ENCODE measurements at places on chromosomes 7 and 10.

GRCh38 chr7:979886-980571 is 3.0 kb upstream of the CYP2W1 start:
- DNase-seq: no peak

GRCh38 chr7:50793947-50794570 is 11.4 kb upstream of the GRB10 start:
- no peak for DNase-seq

- DNase-seq: no peak
Observed at GRCh38 chr7:75876126-75876881, 2.5 kb upstream of the RHBDD2 start.

DNA sequence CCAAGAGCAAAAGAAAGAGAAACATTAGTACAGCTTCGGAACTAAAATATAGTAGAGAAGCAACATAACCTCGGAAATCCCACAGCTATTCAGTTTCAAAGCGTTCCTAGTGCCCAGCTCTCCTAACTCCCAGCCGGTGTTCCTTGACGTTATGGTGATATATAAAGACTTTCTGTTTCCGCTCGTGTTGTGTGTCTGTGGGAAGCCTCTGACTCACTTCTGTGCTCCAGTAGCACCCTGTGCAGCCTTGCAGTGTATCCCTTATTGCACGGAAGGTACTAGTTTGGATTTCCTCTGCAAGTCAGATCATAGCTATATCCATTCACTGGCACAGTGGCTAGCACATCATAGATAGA is 535 bp downstream of the ASAH2B start:
- peak; percentile 18 for DNase-seq

DNA sequence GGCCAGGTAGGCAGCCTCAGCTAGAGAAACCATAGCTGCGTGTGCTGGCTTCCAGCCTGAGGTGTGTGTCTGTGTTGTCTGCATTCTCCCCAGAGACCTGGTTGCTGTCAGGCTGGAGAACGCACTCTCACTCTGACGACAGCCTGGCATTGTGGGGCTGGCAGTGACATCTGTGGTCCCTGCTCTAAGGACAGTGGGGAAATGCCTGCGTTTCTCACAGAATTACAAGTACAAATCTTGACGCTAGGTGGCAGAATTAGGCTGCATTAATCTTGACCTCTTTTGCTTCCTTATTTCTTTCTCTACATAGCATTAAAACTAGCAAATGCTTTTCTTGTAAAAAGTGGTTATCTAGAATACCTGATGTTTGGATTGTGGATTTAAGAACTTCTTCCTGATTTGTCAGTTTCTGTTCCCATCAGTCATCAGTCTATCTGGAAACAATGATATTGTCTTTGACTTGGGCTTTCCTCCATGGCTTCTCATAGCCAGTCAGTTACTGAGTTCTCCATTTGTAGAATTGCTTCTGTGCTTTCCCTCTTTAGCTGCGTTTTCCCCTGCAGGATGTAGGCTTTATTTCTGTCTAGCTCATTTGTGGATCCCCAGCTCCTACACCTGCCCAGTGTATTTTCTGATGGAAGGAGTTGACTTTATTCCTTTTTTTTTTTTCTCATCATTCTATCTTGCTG is 86.0 kb downstream of the FANK1 start:
- DNase-seq: peak; percentile 21

- no peak for DNase-seq
Observed at GRCh38 chr10:79262131-79262530, 85.1 kb upstream of the PPIF start.

DNA sequence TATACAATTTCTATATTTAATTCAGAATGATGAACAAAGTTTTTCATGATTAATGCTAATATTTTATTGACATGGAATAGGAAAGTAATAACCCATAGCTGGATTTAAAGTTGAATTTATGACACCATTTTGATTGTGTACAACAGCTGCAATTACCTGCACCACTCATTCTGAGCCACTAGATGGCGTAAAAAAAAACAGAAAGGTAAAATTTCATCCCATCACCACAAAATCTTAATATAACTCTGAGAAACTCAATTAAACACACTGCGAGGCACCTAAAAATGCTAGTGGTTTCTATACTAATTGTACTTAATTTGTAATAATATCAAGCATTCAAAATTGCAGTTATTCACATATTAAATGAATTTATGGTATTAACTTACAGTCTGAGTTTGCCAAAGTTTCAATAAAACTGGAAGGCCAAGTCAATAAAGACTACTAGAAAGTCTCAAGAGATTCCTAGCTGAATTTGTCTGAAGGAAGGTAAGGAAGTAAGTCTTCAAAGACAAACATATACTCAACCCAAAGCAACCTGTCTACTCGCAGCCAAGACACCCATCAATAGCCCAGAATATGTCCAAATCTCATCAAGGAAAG is 182.5 kb downstream of the SKAP2 start:
- DNase-seq: peak; percentile 47

- DNase-seq: no peak
Observed at GRCh38 chr10:6059506-6059905, 2.7 kb downstream of the IL2RA start.

DNA sequence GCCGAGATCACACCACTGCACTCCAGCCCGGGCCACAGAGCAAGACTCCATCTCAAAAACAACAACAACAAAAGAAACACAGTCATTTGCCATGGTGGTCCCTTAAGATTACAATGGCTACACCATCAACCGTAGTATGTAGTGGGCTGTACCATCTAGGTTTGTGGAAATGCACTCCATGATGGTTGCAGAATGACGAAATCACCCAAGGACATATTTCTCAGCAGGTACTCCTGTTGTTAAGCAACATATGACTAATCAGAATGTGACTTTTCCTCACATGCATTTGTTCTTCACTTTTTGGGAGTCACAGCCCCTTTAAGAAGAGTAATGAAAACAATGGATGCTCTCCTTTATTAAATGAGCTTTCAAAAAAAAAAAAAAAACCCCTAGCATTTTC is 11.0 kb downstream of the SVIL start:
- DNase-seq: no peak

DNA sequence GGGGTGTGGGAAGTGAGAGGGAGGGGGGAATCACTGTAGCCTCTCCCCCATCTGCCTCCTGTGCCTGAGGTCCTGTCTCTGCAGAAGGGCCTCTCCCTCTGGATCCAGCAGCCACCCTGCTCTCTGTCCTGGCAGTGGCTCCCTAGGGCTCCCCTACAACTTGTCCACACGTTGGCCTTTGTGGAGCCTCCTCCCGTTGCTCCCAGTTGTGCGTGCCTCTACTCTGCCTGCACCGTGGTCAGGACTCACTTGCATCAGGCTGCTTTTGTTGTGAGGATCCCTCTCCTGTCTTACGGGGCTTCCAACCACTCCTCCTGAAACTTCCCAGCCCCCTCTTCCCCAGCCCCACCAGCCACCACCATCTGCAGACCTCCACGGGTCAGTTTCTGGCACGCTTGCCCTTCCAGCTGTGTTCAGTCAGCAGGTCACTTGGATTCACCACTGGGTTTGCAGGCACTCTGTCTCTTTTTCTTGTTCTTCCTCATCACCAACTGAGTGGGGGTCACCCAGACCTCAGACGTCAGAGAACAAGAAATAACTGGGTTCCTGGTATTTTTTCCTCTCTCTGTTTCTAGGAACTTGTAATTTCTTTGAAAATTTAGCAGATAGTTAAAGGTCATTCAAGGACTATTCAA is 62.3 kb downstream of the RAMP3 start:
- DNase-seq: no peak

- DNase-seq: no peak
Observed at GRCh38 chr7:64998865-64999164, 7.7 kb downstream of the ERV3-1 start.

- no peak for DNase-seq
Observed at GRCh38 chr10:81953420-81953819, 78.4 kb downstream of the NRG3 start.

DNA sequence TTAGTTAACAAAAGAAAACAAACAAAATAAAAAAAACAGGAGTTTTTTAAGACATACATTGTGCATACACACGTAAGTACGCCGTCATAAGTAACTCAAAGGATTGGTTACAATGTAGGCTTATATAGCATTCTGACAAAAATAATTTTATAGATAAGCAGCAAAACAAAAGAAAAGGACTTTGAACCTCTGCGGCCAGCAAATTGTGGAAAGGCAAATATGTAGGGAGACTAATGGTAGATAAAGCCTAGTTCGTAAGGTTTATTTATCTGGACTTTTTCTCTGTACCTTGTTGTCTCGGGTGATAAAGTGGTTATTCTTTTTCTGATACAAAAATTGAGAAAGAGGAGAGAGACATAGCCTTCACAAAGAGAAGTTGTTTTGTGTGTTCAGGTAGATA is 891.9 kb downstream of the CNTNAP2 start:
- no peak for DNase-seq

DNA sequence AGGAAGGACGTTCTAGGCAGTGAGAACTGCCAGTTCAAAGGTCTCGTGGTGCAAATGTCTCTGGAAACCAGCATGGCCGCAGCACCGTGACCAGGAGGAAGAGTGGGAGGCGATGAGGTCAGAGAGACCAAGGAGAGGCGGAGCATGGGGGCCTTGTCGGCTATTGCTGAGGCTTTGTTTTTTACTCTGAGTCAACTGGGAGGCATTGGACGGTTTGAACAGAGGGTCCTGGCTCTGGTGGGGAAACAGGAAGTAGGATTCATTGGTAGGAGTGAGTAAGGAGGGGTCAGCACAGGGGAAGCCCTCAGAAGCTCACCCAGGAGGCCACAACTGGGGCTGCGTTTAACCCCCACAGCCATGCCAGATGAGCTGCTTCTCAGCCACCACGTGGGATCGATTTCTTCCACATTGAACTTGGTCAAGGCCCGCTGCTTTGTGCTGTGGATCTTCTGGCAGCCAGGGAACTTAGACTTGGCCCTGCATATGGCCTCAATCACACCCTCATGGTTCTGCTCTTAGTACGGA is 22.2 kb upstream of the SH2B2 start:
- no peak for DNase-seq

- DNase-seq: no peak
Observed at GRCh38 chr7:102983602-102984001, 70.8 kb downstream of the LRRC17 start.

DNA sequence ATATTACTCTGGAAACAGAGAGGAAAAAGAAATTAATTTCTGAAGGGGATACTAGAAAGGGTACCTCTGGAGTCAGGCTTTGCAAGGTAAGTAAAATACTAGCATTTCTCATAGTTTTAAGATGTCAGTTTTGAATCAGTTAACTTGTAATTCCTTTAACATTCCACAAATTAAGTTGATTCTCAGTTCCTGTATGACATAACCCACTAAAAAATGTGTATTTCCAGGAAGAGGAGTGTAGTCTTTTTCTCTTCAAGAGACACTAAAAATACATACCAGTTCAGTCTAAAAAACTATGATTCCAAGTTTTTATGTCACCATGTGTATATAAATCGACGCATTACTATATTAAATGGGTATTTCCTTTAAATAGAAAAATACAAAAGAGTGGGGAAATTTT is 113.2 kb downstream of the CDK6 start:
- no peak for DNase-seq

- DNase-seq: no peak
Observed at GRCh38 chr10:24762161-24762924, 38.7 kb upstream of the ARHGAP21 start.

DNA sequence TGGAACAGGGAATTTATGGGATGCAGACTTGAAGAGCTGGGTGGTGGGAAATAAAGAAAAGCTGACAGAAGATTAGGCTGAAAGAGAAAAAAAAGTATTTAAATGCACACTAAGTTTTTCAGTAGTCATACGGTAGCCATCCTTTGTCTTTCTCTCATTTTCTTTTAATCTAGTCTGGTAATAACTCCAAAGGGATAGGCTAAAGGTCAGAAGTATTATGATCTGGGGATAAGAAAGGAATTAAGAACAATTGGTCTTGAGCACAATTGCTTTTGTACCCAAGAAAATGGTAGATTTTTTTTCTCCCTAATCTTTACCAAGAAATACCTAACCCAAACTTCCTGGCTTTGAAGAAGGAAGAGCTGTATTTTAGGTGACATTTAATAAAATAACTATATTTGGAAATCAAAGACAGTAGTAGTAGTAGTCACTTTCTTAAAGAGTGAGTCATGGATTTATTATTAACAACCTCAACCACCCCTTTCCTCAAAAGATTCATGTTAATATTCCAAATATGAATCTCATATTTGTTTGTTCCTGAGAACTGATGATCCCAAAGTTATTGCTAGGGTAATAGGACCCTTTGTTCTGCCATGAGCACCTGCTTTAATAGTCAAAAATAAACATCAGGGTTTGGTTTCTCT is 120.2 kb upstream of the ODAD2 start:
- no peak for DNase-seq

GRCh38 chr10:119101366-119102098 is 2.4 kb upstream of the DENND10 start:
- DNase-seq: no peak

- peak; percentile 8 for DNase-seq
Observed at GRCh38 chr7:151315038-151315655, 26.5 kb upstream of the NUB1 start.

GRCh38 chr10:12414278-12414989 is 65.1 kb downstream of the CAMK1D start:
- no peak for DNase-seq

DNA sequence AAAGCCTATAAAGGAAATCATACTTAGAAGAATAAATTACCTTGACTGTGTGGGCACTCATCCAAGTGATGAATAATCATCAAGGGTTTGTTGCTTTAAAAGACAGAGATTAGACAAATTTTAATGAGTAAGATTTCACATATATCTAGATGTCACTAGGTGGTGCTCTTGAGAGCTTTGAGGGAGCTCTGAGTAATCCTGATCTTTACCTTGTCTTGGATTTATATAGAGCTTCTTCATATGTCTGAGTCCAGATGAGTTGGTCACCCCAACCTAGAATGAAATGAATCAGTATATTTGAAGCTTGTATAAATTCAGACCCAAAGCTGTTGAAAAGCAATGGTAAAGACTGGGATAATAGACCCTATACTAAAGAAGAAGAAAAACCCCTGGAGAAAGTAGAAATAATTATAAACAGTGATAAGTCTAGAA is 3.7 kb downstream of the AGR2 start:
- DNase-seq: peak; percentile 59

DNA sequence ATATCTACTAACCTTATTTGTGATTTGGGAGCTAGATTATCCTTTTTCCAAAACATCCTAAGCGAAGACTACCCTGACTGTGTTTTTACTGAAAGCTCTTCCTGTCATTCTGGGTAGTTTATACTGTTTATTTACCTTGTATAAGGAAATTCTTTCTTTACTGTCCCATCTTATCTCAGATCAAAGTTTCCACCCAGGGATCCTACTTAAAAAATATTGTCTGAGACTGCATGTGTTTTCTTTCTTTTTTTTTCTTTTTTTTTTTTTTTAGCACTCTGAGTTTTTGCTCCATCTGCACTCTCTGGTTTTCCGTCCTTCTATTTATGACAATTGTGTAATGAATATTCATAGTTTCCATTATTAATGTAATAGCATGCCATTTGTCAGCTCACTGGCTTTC is 26.5 kb downstream of the CDK14 start:
- no peak for DNase-seq
